ENCODE measurements at places on chromosomes 7 and 10. TPM values are rescaled to one million over a fixed set of nuclear protein-coding genes. Genes with fewer than 3 reads are reported as not detected.

The GSTO2 gene
- 1.7 TPM for total RNA-seq

The NPC1L1 gene
- total RNA-seq: 0.39 TPM

The PNLIP gene
- 2.3 TPM for total RNA-seq

The PAPOLB gene
- total RNA-seq: 0.26 TPM

The CRHR2 gene
- 0.23 TPM for total RNA-seq

The FAM221A gene
- 8.7 TPM for total RNA-seq

The KCP gene
- total RNA-seq: 2.1 TPM

The CPA2 gene
- 1.0 TPM for total RNA-seq

The HMX3 gene
- not detected for total RNA-seq

The ODAD2 gene
- total RNA-seq: 1.3 TPM

DNA sequence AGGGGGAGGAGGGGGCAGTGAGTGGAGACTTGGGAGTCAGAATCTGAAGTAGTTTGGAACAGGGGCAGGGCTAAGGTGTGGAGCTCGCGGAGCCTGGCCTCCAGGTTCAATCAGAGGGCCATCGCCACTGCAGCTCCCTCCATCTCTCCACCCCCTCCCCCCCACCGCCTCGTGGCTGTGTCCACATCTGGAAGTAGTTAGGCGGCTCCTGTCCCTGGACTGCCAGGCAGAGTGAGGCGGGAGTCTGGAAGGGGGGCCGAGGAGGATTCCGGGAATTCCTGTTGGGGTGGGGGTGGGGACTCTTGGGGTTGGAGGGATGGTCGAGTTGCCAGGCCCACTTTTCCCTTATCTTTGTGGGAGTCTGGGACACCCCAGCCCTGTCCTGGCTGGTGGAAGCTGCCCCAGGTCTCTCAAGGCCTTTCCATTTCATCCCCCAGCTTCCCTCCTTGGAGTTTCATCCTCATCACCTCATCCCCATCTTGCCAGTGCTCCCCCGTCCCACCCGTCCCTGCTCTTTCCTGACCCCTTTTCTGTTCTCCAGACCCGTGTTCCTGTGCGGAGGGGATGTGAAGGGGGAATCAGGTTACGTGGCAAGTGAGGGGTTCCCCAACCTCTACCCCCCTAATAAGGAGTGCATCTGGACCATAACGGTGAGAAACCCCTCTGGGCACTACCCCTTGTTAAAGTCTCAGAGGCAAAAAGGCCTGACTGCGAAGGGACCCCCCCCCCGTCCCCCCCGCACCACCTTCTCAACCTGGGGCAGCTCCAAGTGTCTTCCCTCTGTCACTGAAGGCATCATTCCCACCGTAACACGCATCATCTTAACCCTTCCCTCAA, 944 bp downstream of the PCOLCE start:
- no peak overlapping the region for H3K27ac ChIP-seq
- H3K4me1 ChIP-seq: no peaks in the 10 kb centered on the region
- DNase-seq: peak; percentile 87

GRCh38 chr7:108413782-108414492, 42.3 kb downstream of the NRCAM start:
- no peak for DNase-seq
- H3K4me1 ChIP-seq: no peaks in the 10 kb centered on the region
- peaks cover 3% of the 10 kb centered on the region for H3K27me3 ChIP-seq
- no peak overlapping the region for H3K27ac ChIP-seq
- H3K36me3 ChIP-seq: no peaks in the 10 kb centered on the region

- H3K27ac ChIP-seq: no peak overlapping the region
- no peaks in the 10 kb centered on the region for H3K36me3 ChIP-seq
- H3K27me3 ChIP-seq: no peaks in the 10 kb centered on the region
- DNase-seq: no peak
- no peak overlapping the region for H3K4me3 ChIP-seq
Observed at GRCh38 chr7:51043461-51043860, 260.8 kb upstream of the GRB10 start.

DNA sequence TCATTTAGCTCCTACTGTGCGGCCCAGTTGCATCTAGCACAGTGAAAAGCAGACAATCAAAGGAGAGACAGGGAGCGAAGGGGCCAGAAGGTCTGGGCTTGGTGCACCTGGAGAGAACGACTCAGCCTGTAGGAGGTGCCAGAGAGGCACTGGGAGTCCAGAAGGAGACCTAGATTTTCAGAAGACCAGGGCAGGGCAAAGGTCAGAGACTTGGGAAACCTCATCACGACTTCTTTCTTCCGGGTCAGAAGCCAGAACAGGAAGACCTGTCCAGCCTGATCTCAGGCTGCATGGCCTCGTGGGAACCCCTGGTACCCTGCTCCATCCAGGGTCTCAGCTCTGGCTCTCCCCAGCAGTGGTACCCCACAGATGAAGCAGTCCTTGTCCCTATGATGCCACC, 5.2 kb downstream of the AGAP3 start:
- no peaks in the 10 kb centered on the region for H3K27me3 ChIP-seq
- H3K36me3 ChIP-seq: no peaks in the 10 kb centered on the region
- H3K4me1 ChIP-seq: no peaks in the 10 kb centered on the region
- H3K27ac ChIP-seq: no peak overlapping the region
- H3K4me3 ChIP-seq: no peak overlapping the region

- H3K4me1 ChIP-seq: no peaks in the 10 kb centered on the region
- H3K36me3 ChIP-seq: no peaks in the 10 kb centered on the region
- no peak overlapping the region for H3K4me3 ChIP-seq
- peak; percentile 51 for DNase-seq
- no peak overlapping the region for H3K27ac ChIP-seq
Observed at GRCh38 chr10:43044448-43044921, 32.4 kb upstream of the RET start.

DNA sequence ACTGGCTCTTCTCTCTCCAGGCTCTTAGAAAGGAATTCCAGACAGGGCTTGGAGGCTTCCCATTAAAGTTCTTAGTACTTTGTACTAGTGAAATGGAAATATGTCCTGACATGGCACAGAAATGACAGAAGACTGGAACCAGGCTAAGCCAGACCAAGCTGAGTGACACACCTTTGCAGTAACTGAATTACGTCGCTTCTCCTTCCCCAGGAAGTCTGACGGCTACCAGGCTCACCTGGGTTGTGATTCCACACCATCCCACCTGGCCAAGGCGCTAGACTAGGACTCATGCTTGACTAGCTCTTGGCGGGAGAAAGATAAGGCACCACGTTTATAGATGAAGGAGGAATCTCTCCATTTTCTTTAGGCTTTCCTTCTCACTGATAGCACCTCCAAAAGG, 50.7 kb upstream of the KCNIP2 start:
- H3K4me1 ChIP-seq: no peaks in the 10 kb centered on the region
- H3K4me3 ChIP-seq: no peak overlapping the region
- H3K36me3 ChIP-seq: no peaks in the 10 kb centered on the region

GRCh38 chr7:156609010-156609877, 31.3 kb upstream of the RNF32 start:
- no peak overlapping the region for H3K4me3 ChIP-seq
- H3K4me1 ChIP-seq: no peaks in the 10 kb centered on the region
- no peak for DNase-seq
- H3K27me3 ChIP-seq: no peaks in the 10 kb centered on the region
- H3K36me3 ChIP-seq: no peaks in the 10 kb centered on the region

- DNase-seq: no peak
- H3K36me3 ChIP-seq: no peaks in the 10 kb centered on the region
- H3K4me1 ChIP-seq: no peaks in the 10 kb centered on the region
- no peak overlapping the region for H3K27ac ChIP-seq
- H3K27me3 ChIP-seq: no peaks in the 10 kb centered on the region
Observed at GRCh38 chr7:114364151-114364550, 50.5 kb upstream of the FOXP2 start.

GRCh38 chr7:158108646-158109293, 478.9 kb downstream of the PTPRN2 start:
- no peaks in the 10 kb centered on the region for H3K36me3 ChIP-seq
- H3K4me3 ChIP-seq: no peak overlapping the region
- DNase-seq: no peak
- no peaks in the 10 kb centered on the region for H3K4me1 ChIP-seq
- H3K27me3 ChIP-seq: no peaks in the 10 kb centered on the region

- no peaks in the 10 kb centered on the region for H3K27me3 ChIP-seq
- DNase-seq: no peak
- no peaks in the 10 kb centered on the region for H3K36me3 ChIP-seq
- H3K4me1 ChIP-seq: peaks cover 6% of the 10 kb centered on the region
- no peak overlapping the region for H3K4me3 ChIP-seq
Observed at GRCh38 chr7:32532716-32533115, 37.4 kb downstream of the AVL9 start.

GRCh38 chr7:45581271-45581780, 7.2 kb downstream of the ADCY1 start:
- no peaks in the 10 kb centered on the region for H3K4me1 ChIP-seq
- no peaks in the 10 kb centered on the region for H3K36me3 ChIP-seq
- H3K27ac ChIP-seq: no peak overlapping the region

DNA sequence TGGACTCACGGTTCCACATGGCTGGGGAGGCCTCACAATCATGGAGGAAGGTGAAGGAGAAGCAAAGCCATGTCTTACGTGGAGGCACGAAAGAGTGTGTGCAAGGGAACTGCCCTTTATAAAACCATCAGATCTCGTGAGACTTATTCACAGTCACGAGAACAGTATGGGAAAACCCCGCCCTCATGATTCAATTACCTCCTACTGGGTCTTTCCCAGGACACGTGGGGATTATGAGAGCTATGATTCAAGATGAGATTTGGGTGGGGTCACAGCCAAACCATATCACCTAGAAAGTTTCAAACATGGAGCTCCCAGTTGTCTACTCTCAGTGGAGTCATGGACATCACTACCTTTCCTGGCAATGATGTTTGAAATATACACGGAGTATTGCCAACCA, 49.6 kb downstream of the CYCS start:
- H3K27ac ChIP-seq: no peak overlapping the region
- H3K27me3 ChIP-seq: no peaks in the 10 kb centered on the region
- H3K36me3 ChIP-seq: no peaks in the 10 kb centered on the region

GRCh38 chr7:115984105-115984504, 46.5 kb downstream of the TFEC start:
- H3K4me1 ChIP-seq: no peaks in the 10 kb centered on the region
- H3K4me3 ChIP-seq: no peak overlapping the region
- DNase-seq: no peak
- no peak overlapping the region for H3K27ac ChIP-seq
- no peaks in the 10 kb centered on the region for H3K36me3 ChIP-seq

GRCh38 chr7:107876916-107877315, 14.1 kb upstream of the DLD start:
- DNase-seq: no peak
- no peaks in the 10 kb centered on the region for H3K27me3 ChIP-seq
- H3K4me3 ChIP-seq: no peak overlapping the region

GRCh38 chr7:139041378-139042085, 5.7 kb upstream of the ZC3HAV1L start:
- DNase-seq: no peak
- no peaks in the 10 kb centered on the region for H3K27me3 ChIP-seq
- no peak overlapping the region for H3K27ac ChIP-seq
- no peak overlapping the region for H3K4me3 ChIP-seq
- no peaks in the 10 kb centered on the region for H3K36me3 ChIP-seq

- H3K4me1 ChIP-seq: no peaks in the 10 kb centered on the region
- H3K4me3 ChIP-seq: no peak overlapping the region
- H3K36me3 ChIP-seq: no peaks in the 10 kb centered on the region
- no peaks in the 10 kb centered on the region for H3K27me3 ChIP-seq
Observed at GRCh38 chr7:112108981-112109380, 97.2 kb downstream of the DOCK4 start.

GRCh38 chr10:55495555-55495954, 694.5 kb upstream of the PCDH15 start:
- no peak overlapping the region for H3K27ac ChIP-seq
- H3K27me3 ChIP-seq: no peaks in the 10 kb centered on the region
- H3K4me1 ChIP-seq: no peaks in the 10 kb centered on the region
- no peak for DNase-seq

DNA sequence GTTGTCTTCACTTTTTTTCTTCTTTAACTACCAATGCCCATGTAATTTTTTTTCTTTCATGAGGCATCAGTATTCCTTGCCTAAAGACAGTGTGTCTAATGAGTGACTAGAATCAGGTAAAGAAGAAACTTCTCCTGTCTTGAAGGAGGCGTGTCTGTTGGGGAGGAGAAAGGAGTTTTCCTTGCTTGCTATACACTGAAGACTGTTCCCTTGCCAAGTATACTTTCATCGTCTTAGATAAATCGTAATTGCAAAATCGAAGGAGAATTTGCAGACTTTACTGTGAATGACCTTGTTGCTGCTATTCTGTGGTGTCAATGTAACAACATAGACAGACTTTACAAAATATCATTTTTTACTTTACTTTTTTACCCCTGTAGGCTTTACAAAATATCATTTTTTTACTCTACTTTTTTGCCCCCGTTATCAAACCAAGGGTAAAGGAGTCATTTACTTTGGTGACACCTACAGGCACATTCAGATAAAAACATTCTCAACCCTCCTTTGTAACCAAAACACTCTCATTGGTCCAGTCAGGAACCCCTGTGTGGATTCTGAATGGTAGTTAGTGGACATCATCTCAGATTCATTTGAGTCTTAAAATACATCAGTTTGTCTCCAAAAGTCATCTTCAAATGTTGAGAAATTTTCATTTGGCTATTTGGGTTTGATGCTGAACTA, 232.4 kb downstream of the AHR start:
- H3K4me3 ChIP-seq: no peak overlapping the region
- no peak for DNase-seq
- H3K27ac ChIP-seq: no peak overlapping the region
- H3K4me1 ChIP-seq: no peaks in the 10 kb centered on the region

GRCh38 chr7:129469930-129470329, 32.4 kb upstream of the SMKR1 start:
- no peaks in the 10 kb centered on the region for H3K4me1 ChIP-seq
- H3K4me3 ChIP-seq: no peak overlapping the region
- no peaks in the 10 kb centered on the region for H3K27me3 ChIP-seq
- no peak overlapping the region for H3K27ac ChIP-seq
- DNase-seq: no peak
- no peaks in the 10 kb centered on the region for H3K36me3 ChIP-seq

- no peak overlapping the region for H3K4me3 ChIP-seq
- H3K27me3 ChIP-seq: no peaks in the 10 kb centered on the region
- H3K36me3 ChIP-seq: no peaks in the 10 kb centered on the region
- no peaks in the 10 kb centered on the region for H3K4me1 ChIP-seq
- H3K27ac ChIP-seq: no peak overlapping the region
- DNase-seq: no peak
Observed at GRCh38 chr10:112519133-112519761, 72.2 kb downstream of the VTI1A start.

DNA sequence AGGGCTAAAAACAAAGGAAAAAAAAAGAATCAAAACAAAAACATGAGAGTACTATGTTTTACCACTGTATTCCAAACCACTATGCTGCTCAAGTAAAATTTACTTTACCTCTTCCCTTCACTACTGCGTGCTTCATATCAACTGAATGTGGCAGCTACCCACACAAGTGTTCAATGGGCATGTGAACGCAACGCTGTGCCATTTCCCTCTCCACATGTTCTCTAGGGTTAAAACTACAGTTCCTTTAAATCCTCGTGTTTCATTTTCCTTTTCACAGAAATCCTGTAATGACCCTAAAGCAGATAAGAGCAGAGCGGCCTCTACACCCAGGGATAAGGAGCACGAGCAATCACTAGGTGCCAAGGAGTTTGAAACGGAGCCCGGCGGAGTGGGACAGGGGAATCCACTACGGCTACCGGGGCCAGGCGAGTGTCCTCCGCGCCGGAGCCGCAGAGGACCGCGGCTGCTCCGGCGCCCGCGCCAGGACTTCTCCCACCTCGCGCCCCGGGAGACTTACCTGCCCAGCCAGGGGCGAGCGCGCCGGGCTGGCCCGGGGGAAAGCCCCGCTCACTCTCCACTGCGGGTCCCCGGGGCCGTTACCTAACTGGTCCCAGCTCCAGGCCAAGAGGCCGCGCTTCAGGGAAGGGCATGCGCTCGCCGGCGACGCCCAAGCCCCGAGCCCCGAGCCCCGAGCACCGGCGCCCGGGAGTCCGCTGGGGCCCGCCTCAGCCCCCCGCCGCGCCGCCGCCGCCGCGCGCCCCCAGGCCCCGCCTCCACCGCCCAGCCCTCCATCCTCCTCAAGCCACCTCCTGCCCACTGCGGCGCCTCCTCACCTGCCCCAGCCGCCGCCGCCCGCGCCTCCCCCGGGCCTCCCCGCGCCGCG, 711 bp downstream of the NAMPT start:
- H3K4me3 ChIP-seq: peak overlapping the region; percentile 99
- DNase-seq: peak; percentile 75
- H3K36me3 ChIP-seq: no peaks in the 10 kb centered on the region

All from aorta (tissue), 5 donors.